ENCODE measurements at places on chromosomes 11 and 22.

- DNase-seq: no peak
Observed at GRCh38 chr22:29773233-29773632, 6.1 kb downstream of the UQCR10 start.

- DNase-seq: no peak
Observed at GRCh38 chr11:64503186-64503753, 87.8 kb upstream of the SLC22A12 start.

- DNase-seq: no peak
Observed at GRCh38 chr11:11537871-11538270, 83.9 kb downstream of the GALNT18 start.

GRCh38 chr11:17150521-17150920 lies 57.3 kb downstream of the PIK3C2A start:
- DNase-seq: no peak

DNA sequence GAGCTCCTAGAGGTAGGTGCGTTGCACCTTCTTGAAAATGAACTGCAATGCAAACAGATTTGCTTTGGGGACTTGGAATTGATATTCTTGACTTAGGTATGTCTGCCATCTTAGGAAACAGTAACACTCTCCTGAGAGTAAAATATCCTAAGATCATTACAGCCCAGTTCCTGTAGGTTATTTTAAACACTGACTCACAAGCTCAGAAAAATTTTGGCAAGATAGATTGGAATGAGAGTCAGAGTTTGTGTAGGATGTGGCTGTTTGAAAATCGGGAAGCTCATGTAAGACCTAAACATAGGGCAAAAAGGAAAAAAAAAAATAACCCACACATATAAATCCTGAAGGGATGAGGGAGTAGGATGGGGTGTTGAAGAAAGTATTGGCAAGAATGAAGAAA lies 377.0 kb upstream of the LRRC4C start:
- no peak for DNase-seq

DNA sequence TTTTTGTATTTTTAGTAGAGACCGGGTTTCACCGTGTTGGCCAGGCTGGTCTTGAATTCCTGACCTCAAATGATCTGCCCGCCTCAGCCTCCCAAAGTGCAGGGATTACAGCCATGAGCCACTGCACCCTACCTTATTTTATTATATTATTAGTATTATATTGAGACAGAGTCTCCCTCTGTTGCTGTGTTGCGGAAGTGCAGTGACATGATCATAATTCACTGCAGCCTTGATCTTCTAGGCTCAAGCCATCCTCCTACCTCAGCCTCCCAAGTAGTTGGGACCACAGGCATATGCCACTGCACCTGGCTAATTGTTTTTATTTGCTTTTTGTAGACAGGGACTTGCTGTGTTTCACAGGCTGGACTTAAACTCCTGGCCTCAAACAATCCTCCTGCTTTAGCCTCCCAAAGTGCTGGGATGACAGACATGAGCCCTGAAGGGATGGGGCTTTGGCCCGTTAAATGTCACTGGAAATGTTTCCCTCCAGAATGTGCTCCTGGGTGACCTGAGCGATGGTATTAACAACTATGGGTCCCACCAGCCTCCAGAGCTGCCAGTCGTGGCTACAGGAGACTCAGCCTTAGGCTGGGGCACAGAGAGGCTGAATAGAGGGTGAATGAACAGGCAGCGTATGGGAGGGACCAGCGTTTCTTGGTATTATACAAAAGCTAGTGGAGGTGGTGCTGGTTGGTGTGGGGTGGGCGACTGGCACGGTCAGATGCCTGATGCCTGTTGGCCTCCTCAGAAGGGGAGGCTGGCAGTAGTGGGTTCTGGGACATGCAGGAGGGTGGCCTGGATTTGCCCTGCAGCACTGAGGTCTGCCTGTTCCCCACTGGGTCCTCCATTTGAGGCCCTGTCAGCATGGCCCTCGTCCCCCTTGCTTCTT lies 7.3 kb downstream of the TANGO2 start:
- no peak for DNase-seq

- DNase-seq: no peak
Observed at GRCh38 chr11:68503251-68503687, 42.7 kb downstream of the PPP6R3 start.

GRCh38 chr11:83284501-83285150 lies 1.5 kb downstream of the CCDC90B start:
- DNase-seq: no peak

GRCh38 chr22:23419171-23419570 lies 160.9 kb downstream of the IGLL1 start:
- no peak for DNase-seq

- no peak for DNase-seq
Observed at GRCh38 chr11:45543808-45544422, 121.5 kb downstream of the CHST1 start.

DNA sequence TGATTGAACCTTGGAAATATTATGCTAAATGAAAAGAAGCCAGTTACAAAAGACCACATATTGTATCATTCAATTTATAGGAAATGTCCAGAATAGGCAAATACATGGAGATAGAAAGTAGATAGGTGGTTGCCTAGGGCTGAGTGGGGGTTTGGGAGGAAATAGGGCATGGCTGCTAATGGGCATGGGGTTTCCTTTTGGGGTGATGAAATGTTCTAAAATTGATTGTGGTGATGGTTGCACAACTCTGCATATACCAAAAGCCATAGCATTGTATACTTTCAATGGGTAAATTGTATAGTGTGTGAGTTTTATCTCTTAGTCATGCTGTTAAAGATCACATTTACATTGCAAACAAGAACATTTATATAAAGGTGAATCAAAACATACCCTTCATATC lies 48.7 kb downstream of the LDLRAD3 start:
- DNase-seq: no peak

- no peak for DNase-seq
Observed at GRCh38 chr22:31728857-31729256, 21.1 kb downstream of the PRR14L start.

- DNase-seq: no peak
Observed at GRCh38 chr22:23305922-23306374, 125.6 kb downstream of the BCR start.

- DNase-seq: no peak
Observed at GRCh38 chr11:122197066-122197987, 81.3 kb upstream of the BLID start.

- no peak for DNase-seq
Observed at GRCh38 chr11:71562120-71562519, 3.2 kb upstream of the KRTAP5-10 start.

- DNase-seq: no peak
Observed at GRCh38 chr11:13947379-13947778, 15.1 kb upstream of the SPON1 start.

DNA sequence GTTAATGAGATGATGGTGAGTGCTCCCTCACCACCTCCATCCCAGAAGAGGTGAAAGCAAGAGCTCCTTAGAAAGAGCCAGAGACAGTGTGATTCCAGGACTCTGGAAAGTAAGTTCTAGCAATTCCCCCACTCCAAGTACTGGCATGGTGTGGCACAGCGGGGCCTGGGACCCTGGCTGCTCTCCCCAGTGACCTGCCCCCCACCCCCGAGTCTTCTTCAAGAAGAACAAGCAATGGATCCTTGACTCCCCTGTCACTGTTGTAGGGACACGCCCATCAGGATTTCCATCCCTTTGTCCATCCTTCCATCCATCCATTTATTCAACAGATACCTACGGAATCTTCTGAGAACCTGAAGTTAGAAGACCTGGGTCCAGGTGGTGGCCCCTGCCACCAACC lies 44.4 kb downstream of the C11orf96 start:
- DNase-seq: no peak

DNA sequence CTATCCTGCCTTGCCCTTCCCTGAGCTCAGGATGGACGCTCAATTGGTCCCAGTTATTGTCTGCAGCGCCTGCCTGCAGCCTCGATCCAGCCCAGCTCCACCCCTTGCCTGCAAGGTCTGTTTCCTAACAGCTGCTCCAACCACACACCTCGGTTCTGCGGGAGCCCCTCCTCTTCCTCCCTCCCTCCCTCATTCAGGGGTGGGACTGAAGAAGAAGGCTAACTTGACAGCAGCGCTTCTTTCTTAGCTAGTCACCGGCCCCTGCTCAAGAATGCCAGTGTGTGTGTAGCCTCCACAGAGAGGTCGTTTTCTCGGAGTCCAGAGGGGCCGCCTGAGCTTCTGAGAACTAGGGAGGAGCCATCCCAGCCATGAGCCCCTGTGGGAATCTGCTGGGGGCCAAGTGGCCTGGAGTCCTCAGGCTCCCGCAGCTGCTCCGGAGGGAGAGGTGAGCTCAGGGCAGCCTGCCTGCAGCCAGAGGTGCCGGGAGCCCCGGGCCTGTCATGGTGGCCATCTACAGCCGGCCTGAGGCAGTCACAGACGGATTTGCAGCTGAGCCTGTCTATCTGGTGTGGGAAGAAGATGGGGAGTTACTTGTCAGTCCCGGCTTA lies 36.1 kb downstream of the LIMK2 start:
- no peak for DNase-seq

DNA sequence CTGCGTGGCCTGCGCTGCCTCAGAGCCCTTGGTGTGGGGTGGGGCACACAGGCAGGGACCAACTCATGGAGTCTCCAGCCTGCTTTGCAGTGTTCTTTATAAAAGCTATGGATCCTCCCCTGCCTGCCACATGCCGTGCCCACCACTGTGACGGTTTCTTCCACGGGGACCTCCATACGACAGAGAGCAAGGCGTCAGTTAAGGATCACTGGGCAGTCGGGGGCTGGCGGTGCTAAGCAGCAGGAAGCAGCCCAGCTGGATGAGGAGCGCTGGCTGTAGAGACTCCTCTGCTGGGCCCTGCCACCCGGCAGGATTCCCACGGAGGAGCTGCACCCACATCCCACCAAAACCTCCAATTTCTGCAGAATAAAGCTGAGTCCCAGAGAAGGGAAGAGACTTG lies 23.1 kb upstream of the EFCAB6 start:
- no peak for DNase-seq

DNA sequence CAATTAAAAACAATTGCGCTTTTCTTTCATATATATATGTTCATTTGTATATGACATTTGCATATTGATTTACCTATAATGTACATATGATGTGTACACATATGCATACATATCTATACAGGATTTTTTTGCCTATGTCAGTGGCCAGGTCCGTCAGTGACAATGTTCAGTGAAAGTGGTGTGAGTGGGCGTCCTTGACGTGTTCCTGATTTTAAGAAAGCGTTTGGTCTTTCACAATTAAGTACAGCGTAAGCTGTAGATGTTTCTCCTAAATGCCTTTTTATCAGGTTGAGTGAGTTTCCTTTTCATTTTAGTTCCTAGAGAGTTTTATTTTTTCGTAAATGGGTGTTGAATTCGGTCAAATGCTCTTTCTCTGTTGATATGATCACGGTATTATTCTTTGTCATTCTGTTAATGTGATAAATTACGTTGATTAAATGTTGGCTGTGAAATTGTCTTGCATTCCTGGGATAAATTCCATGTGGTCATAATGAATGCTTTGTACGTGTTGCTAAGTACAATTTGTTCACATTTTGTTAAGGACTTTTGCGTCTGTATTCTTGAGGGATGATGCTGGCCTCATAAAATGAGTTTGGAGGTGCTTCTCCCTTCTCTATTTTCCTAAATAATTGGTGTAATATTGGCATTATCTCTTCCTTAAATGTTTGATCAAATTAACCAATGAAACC lies 10.6 kb upstream of the GNB1L start:
- DNase-seq: no peak

- DNase-seq: no peak
Observed at GRCh38 chr22:24985826-24986214, 33.3 kb downstream of the KIAA1671 start.

- DNase-seq: no peak
Observed at GRCh38 chr22:42680648-42681047, 31.5 kb upstream of the CYB5R3 start.

DNA sequence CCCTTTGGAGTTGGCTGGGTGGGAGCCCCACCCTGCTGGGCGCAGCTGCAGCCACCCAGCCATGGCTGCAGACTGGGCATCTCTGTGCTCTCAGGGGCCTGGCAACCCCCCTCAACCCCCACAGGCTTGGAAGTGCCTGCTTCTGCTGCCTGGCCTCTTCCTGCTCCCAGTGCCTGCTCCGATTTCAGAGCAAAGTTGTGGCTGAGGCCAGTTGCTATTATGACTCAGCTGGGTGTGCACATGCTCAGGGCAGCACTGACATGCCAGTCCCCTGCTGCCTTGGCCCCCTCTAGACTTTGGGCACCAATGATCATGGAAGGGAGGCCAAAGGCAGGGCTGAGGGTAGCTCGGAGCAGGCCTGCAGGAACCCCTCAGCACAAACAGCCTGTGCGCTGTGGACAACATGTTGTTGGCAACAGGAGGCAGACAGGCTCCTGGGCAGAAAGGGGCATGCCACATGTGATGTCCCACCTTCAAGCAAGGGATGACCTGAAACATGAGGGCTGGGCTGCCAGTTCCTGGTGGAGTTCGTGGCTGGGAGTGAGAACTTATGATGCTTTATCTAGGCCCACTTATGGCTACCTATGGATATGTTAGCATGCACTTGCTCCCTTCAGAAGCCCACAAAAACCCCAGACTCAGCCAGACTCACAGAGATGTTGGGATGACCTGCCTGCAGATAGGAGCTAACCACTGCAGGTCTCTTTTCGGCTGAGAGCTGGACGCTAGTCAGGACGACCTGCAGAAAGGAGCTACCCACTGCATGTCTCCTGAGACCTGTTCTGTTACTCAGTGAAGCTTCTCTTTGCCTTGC lies 96.4 kb upstream of the AMOTL1 start:
- no peak for DNase-seq

GRCh38 chr22:30386960-30387827 lies at the start of gene RNF215:
Gene RNF215, minus strand, starts transcription at chr22:30387411. Its CDS starts 98 bp downstream, at chr22:30387313.
- no peak for DNase-seq

DNA sequence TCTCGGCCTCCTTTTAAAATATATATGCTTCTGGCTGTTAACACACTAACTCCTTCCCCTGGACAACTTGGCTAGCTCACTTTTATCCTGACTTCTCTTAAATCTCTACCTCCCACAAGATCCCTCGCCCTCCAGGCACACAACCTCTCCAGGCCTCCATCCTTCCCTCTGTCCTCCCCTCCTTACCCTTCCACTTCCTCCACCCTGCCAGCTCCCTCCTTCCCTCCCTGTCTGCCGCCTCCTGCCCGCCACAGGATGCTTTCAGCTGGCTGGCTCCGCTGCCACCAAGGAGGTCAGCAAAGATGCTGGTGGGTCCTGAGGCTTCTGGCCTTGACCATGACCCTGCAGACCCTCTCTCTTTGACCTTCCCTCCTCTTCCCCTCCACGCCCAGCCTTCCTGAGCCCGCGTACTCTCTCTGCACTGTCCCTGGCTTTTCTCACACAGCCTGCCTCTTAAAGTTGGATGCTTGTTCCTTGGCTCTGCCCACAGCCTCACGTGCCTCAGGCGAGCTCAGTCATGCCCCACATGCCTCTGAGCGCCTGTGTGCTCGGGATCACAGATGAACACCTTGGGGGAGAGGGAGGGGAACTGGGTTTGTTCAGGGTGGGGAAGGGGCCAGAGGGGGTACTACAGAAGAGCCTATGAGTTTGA lies 6.7 kb downstream of the NFAM1 start:
- DNase-seq: no peak
